ENCODE measurements at places on chromosomes 4 and X. TPM values are rescaled to one million over a fixed set of nuclear protein-coding genes. Genes with fewer than 3 reads are reported as not detected.

Gene UCP1
- total RNA-seq: not detected

DNA sequence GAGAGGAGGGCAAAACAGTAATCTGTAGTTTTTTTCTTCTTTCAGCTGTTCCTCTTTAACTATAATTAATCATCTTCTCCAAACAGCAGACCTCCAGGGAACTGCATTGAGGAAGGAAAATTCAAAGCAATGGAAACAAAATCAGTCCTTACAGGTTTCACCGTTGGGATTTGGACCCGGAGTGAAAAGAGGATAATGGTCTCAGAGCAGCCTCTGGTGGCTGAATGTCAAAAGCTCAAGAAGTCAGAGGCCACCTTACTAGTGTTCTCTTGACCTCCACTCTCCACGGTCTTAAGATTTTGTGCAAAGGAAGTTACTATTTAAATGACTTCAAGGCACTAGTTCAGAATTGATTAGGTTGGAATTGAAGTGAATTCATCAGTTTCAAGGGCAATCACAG is 16.0 kb upstream of the MID1 start:
- DNase-seq: peak; percentile 55

DNA sequence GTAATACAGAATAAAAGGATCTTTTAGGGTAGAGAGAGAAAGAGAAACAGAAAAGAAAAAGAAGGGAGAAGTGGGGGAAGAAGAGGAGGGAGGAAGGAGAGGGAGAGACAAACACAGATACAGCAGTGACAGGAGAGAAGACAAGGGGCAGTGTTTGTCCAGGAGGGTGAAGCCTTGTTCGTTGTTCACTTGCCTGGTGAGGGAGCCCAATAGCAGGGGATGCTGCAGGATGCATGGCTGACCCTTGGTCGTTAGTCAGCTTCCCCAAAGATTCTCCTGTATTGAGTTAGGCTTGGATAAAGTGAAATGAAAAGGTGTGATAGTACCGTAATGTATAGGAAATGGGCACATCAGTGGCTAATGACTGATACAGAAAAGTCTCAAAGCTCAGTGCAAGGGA is 403.7 kb downstream of the IL15 start:
- no peak for DNase-seq

Gene POLN
- total RNA-seq: 5.6 TPM

GRCh38 chr4:72567821-72568675 is 973 bp downstream of the ADAMTS3 start:
- DNase-seq: peak; percentile 93

- no peak for DNase-seq
Measured at GRCh38 chrX:69015156-69015555, 150.1 kb downstream of the PJA1 start.

- peak; percentile 28 for DNase-seq
Measured at GRCh38 chrX:39772057-39772832, 325.5 kb downstream of the BCOR start.

DNA sequence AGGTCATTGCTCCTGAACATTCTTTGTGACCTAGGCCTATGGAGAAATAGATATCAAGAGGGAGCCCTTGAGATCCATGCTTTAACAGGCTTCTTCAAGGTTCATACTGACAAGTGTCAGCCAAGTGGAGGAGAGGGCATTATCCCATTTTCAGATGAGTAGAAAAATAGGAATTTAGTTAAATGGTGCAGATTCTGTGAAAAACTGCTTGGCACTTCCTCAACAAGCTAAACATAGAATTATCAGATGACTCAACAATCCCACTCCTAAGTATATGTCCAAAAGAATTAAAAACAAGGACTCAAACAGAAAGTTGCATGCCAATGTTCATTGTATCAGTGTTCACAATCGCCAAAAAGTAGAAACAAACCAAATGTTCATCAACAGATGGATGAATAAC is 43.8 kb upstream of the KCNIP4 start:
- DNase-seq: peak; percentile 76

Gene SH2D1A
- total RNA-seq: not detected

Gene PARM1
- total RNA-seq: 0.77 TPM

GRCh38 chr4:90025248-90025647 is 101.9 kb upstream of the CCSER1 start:
- DNase-seq: peak; percentile 6

Gene ATP10D
- total RNA-seq: 40.8 TPM

DNA sequence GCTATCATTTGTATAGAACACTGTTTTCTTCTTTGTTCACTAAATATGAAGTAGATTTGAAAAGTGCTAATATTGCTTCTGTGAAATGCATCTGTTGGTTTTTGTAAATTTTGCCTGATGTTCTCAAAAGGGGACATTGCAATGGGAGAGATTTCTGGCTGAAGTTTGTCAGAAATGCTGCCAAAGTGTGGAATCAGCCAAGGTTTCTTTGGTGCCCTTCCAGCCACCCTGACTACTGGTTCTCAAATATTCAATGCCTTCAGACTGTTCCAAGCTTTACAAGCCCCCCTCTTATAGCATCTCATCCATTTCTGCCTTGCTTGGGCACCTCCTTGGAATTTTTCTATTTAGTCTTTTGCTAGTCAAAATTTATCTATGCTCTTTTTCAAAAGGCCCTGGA is 60.6 kb upstream of the TMLHE start:
- DNase-seq: no peak

Gene NPFFR2
- total RNA-seq: not detected

GRCh38 chr4:157014621-157015591 is 43.3 kb upstream of the PDGFC start:
- DNase-seq: peak; percentile 91
